ENCODE measurements at places on chromosomes 11 and 22.
A peak's percentile ranks its signal among the peaks of the same experiment; 100 is the strongest.

DNA sequence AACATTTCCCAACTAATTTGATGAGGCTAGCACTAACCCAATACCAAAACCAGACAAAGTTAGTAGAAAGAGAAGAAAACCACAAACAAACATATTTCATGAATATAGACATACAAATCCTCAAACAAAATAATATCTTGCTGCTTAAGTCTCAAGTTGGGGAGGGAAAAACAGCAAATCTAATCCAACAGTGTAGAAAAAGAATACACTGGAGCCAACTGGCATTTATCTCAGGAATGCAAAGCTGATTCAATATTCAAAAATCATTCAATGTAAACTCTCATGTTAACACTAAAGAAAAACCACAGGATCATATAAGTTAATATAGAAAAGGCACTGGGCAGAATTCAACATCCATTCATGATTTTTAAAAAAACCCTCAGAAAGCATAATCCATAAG is 18.2 kb downstream of the GNB1L start:
- DNase-seq = no peak

- no peak for DNase-seq
These were observed 23.4 kb downstream of the PGA5 start for GRCh38 chr11:61264371-61264770.

DNA sequence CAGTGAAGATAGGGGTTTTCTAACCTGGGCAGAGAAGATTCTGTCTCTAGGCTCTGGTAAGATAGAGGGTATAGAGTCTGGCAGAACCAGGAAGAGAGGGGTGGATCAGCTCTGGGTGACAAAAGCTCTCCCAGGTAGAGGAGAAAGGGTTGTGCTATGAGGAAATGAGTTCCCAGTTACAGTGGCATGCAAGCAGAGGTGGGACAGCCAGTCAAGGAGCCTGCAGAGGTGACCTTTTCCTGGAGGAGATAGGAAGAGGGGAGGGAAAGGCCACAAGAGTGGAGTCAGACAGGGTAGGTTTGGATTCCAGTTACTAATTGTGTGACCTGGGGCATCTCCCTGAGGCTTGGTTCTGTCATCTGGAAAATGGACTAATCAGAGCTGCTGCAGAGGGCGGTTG is 3.4 kb upstream of the CAPN5 start:
- no peak for DNase-seq

- no peak for DNase-seq
These were observed 12.3 kb downstream of the APOBEC3H start for GRCh38 chr22:39109361-39109760.

DNA sequence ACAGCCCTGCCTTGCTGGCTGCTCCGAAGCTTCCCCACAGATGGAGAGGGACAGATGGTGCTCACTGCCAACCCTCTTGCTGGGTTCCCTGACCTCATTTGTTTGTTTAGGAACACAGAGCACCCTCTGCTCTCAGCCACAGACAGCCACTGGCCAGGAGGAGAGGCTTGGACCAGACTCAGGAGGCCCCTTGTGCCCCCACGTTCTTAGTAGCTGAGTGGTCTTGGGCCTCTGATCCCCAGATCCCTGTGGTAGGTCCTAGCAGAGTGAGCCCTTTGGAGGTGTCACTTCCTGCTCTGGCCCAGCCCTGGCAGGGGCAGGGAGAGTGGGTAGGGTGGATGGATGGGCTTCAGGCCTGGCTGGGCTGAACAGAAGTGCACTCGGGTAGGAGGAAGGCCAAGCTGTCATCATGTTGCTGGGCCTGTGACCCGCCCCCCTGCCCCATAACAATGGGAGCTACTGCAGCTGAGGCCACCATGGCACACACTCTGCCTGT is 84.0 kb downstream of the DHCR7 start:
- no peak for DNase-seq

GRCh38 chr11:111797145-111797581 is 31.0 kb upstream of the PPP2R1B start:
- DNase-seq = peak; percentile 23

- peak; percentile 84 for DNase-seq
These were observed 49.9 kb downstream of the STIM1 start for GRCh38 chr11:3905080-3905953.

DNA sequence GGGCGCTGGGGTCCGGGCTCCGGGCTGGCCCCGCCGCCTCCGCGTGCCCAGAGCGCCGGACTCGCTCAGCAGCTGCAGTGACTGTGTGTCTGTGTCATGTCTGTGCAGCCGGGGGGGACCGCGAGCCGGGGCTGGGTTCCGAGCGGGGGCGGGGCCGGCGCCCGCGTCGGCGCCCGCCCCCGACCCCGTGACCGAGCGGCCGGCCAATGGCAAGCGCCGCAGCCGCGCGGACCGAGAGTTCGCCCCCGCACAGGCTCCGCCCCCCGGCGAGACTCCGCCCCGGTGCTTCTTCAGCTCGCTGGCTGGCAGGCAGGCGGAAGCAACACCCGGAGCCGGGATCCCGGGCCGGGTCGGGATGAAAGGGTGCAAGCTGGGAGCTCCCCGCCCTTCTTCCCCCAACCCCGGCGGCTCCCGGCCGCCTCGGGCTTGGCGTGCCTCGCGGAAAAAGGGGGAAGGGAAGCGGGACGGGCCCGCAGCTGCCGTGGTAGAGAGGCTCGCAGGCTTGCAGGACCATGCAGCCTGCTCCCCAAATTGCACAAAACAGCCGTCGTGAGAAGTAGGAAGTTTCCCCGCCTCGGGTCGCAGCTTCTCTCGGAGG is 750 bp upstream of the LARGE1 start:
- peak; percentile 81 for DNase-seq

GRCh38 chr11:122486793-122487495 is 168.6 kb upstream of the UBASH3B start:
- DNase-seq = no peak

- DNase-seq = no peak
These were observed 68.7 kb downstream of the WT1 start for GRCh38 chr11:32366666-32367065.

DNA sequence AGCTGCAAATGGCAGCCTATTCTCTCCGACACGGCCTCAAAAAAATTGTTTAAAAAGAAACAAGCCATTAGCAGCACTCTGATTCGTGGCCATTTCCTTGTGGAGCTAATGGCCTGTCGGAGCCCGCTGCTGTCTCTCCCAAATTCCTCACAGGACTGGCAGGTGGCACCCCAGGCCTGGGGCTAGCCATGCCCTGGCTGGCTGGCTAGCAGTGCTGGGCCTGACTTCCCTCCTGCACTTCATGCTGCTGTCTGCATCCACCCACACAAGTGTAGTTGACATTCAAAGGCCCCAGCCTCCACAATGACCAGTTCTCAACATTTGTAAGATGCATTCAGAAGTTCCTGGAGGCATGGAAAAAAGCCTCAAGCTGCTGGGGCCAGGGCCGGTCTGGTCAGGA is 61.5 kb downstream of the SMCO4 start:
- no peak for DNase-seq

DNA sequence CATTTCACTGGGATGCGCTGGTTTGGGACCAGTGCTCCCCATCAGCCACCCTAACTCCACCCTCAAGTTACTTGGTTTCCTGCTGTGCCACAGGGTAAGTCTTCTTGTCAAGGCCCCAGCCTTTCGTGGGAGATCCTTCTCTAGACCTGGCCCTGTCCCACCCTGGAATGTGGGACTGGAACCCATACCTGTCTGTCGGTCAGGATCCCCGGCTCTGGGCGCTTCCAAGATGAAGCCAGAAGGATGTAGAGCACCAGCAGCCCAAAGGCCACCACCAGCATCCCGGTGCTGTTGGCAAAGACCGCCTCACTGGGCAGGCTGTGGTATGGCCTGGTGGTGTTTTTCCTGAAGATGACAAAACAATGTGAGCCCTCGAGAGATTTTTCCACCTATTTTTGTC is 10.9 kb downstream of the CYB561A3 start:
- DNase-seq = no peak

- DNase-seq = no peak
These were observed 1284.0 kb downstream of the FAM181B start for GRCh38 chr11:81449588-81450156.

- no peak for DNase-seq
These were observed 44.9 kb downstream of the GRAMD1B start for GRCh38 chr11:123474994-123475393.

DNA sequence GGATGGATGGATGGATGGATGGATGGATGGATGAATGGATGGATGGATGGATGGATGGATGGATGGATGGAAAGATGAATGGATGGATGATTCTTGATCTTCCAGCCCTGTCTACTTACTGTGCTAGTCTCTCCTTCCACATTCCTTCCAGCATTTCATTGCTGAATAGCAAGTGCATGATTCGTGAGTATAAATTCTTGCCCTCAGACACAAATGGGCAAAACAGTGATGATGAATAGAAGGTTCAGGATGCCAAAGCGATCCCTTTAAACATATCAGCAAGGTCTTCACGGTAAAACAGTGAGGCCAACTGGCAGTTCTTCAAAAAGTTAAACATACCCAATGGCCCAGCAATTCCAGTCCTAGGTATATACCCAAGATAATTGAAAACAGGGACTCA is 400.2 kb downstream of the MN1 start:
- DNase-seq = no peak

DNA sequence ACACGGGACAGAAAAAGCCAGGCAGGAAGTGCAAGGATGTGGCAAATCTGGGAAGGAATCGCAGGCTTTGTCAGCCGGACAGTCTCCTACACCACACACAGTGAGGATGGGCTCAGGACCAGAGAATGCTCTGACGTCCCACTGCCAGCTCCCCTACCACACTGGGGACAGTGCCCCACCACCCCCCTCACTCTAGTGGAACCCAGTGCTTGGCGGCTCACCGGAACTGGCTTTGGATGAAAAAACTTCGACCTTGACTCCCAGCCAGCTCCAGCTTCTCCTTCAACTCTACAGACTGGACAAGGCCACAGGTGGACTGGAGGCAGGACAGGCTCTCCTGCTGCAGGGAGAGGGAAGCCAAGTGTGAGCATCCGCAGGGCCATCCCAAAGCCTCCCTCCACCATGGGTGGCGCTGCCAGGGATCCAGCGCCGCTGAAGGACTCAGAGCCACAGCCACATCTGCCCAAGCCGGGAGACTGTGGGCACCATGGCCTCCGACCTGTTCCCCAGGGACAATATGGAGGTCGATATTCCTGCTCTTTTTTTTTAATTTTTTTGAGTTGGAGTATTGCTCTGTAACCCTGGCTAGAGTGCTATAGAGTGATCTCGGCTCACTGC is 24.0 kb downstream of the SERHL2 start:
- DNase-seq = no peak

DNA sequence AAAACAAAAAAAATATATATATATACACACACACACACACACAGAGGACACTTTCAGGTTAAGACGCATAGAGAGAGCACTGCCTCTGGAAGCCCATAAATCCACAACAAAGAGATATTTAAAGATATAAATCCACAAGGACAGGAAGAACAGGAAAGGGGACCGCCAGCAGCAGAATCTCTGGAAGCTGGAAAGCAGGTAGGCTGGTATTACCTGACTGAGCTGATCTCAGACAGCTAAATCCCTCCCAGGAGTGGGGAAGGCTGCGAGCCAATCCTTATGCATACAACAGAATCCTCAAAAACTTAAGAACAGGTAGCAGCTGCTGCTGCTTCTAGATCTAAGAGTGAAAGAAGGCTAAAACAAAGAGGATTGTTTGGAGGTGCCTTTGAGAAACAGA is 1.8 kb upstream of the MCAT start:
- DNase-seq = no peak

- peak; percentile 94 for DNase-seq
These were observed at the start of gene RAC2 for GRCh38 chr22:37244114-37244921. TSS of gene RAC2 (minus strand) at chr22:37244269. CDS start at chr22:37244148, 121 bp downstream.

DNA sequence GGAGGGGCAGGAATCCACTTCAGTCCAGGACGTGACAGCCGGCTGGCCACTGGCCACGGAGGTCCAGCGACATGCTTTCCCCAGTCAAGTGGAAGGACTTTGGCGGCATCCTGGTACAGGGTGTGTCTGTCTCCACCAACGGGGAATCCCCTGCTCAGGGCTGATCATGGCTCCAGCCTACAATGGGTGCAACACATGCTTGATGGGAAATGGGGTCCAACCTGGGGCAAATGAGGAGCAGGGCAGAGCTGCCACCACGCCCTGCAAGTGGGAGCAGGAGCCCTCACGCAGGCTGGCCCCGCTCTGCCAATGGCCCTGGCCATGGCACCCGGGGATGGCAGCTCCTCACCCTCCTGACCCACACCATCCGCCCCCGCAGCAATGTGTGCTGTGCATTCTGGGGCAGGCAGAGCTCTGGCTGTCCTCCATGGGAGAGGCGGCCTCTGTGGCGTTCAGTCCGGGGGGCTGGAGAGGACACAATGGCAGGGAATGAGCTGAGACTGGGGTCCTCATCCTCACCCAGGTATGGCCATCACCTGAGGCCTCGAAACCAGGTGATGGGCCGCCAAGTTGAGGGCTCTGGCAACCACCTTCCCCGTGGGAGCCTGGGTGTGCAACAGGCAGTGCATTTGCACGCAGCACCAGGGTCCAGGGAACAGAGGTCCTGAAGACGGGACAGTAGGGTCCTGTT is 5.8 kb upstream of the SEPTIN5 start:
- DNase-seq = no peak

GRCh38 chr11:131675121-131675888 is 304.9 kb downstream of the NTM start:
- DNase-seq = no peak

GRCh38 chr11:66055021-66055420 is 2.9 kb downstream of the SF3B2 start:
- no peak for DNase-seq

DNA sequence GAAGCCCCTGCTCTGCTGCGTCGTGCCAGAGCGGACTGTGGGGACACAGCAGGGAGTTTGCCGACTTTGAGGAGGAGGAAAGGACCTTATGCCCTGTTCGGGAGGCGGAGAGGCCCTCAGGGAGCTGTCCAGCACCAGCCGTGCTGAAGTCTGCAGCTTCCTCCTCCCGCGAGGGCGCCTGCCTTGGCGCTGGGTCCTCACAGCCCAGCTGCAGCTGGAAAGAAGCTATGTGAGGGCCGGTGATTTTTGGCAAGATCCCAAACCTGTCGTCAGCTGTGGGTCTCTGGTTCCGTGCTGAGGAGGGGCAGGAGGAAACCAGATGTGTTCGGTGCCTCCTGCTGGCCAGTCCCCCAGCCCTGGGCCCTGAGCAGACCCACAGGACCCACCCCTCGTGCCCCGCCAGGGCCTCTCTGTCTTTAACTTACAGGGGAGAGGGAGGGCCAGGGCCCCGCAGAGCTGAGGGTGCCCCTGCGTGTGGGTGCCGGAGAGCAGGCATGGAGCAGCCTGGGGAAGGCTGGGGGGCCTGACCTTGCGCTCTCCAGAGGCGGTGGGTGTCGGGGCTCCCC is 12.0 kb downstream of the BRSK2 start:
- peak; percentile 51 for DNase-seq

GRCh38 chr22:37884420-37884819 is 21.7 kb upstream of the MICALL1 start:
- DNase-seq = no peak

- DNase-seq = no peak
These were observed 69.1 kb upstream of the PARVG start for GRCh38 chr22:44111562-44112155.

All from CD4-positive, alpha-beta T cell (primary cell).